ENCODE measurements at places on chromosomes 1 and 21.
A peak's percentile ranks its signal among the peaks of the same experiment; 100 is the strongest.

DNA sequence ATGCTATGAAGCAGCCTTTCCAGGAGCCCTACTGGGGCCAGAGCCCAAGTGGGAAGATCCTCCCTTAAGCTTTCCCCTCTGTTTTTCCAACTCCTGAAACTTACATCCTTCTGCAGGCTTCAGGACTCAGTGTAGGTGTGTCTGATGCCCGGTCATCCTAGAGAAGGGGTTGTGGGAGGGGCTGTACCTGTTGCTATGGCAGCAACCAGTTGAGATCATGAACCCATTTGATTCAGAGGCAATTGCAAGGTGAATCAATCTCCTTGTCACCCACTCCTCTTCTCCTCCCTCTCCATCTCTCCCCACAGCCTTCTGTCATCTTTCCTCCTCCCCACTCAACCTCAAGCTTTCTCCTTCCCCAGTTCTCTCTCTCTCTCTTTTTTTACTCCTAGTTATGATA lies 151.8 kb downstream of the CACNA1E start:
- peak; percentile 14 for DNase-seq

DNA sequence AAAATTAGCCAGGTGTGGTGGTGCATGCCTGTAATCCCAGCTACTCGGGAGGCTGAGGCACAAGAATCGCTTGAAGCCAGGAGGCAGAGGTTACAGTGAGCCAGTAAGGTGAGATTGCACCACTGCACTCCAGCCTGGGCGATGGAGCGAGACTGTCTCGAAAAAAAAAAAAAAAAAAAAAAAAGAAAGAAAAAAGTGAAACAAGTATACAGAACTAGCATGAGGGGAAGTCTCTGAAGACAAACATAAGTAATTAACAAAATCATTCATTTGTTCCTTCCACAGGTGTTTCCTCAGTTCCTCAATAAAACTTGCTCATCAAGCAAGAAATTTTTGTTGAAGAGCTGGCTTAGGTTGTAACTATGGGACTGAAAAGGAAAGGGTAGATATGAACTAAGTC lies 52.2 kb upstream of the CNN3 start:
- no peak for DNase-seq

DNA sequence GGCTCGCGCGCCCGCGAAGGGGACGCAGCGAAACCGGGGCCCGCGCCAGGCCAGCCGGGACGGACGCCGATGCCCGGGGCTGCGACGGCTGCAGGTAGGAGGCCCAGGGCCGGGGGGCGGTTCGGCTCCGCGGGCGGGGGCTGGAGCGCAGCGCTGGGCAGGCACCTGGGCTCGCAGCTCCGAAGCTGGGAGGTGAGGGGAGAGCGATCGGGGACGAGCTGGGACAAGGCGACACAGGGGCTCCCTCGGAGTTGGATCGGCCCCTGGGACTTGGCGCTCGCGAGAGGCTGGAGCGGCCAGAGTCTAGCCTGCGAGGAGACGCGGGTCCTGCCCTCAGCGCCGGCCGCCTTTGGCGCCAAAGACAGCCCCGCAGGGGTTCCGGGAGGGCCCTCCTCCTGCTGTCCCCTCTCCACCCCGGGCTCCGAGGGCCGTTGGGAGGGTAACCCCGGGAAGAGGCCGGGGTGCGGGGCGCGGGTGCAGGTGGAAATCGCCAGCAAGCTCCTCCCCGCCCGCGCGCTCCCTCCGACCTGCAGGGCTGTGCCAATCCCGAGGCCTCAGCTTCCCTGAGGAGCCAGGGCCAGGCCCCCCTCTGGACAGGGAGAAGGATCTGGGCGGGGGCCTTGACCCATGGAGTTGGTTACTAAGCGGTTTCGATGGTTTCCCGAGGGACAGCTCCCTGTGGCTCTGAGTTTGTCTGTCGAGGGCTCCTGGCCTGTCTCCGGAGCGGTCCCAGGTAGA lies 401 bp downstream of the TP73 start:
- peak; percentile 63 for DNase-seq

DNA sequence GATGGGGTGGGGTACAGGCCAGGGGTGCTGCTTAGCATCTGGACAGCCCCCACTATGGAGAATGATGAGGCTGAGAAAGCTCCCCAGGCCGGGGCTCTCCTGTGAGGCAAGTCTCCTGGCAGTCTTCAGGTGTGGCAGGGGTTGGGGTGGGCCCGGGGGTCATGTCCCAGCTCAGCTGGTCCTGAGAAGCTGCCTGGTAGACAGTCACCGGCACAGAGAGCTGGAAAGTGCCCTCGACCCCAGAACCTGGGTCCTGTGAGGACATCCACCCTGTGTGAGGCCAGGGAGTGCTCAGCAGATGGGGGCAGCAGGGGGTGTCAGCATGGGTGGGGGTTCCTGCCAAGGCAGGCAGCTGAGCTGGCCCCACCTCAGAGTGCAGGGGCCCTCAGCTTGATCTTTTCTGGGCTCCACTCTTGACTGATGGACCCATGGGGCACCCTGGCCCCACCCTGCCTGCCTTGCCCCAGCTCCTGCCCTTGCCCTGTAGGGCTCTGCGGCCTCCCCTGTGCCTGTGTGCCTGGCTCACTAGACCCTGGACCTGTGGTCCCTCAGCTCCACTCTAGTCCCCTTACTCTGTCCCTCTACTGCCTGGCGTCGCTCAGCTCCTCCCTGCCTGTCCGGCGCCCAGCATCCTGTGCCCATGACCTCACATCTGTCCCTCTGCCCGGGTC lies 5.8 kb downstream of the IBA57 start:
- DNase-seq: no peak

- no peak for DNase-seq
Measured at GRCh38 chr1:32464191-32464715, 619 bp upstream of the ZBTB8B start.

GRCh38 chr21:42694751-42695696 lies 41.6 kb downstream of the PDE9A start:
- no peak for DNase-seq

- DNase-seq: no peak
Measured at GRCh38 chr21:45528981-45529784, 13.1 kb downstream of the SLC19A1 start.

- DNase-seq: no peak
Measured at GRCh38 chr1:78688697-78689096, 39.1 kb downstream of the IFI44 start.

GRCh38 chr1:43324810-43325209 lies 12.8 kb upstream of the MPL start:
- no peak for DNase-seq

- DNase-seq: no peak
Measured at GRCh38 chr1:85544689-85545215, 35.8 kb upstream of the CCN1 start.

- peak; percentile 5 for DNase-seq
Measured at GRCh38 chr1:75791022-75791421, 5.0 kb downstream of the RABGGTB start.

DNA sequence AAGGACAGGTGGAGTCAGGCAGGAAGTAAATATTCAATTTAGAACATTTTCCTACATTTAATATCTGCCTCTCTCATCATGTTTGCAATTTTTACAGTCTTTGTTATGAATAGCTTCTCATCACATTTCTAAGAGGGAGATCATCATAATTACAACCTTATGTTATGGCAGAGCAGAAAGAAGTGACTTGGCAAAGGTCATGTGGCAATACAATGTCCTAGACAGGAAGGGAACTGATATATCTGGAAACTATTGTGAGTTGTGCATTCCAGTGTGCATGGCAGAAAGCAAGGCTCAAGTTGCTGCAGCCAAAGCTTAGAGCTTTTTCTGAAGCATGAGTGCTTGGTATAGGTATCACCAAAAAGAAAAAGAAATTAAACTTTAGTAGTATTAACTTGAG lies 43.8 kb upstream of the PRRX1 start:
- no peak for DNase-seq

- no peak for DNase-seq
Measured at GRCh38 chr1:236507022-236507700, 16.6 kb upstream of the LGALS8 start.

DNA sequence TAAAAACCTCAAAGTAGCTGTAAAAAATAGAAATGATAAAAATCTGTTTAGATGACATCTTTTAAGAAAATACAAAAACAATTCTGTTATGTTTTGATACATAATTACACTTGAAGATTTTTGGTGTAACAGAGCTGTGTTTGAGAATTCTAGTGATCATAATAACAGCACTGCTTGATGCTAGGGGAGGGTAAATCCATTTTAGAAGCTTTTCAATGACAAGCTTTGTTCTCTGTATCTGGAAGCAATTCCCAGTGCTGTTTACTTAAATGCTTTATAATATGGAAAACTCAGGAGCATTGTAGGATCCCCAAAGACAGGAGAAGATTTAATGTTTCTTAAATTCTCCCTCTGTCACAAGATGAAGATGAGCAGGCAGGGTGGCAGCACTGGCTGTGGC lies 359.3 kb downstream of the PDE4B start:
- DNase-seq: no peak

DNA sequence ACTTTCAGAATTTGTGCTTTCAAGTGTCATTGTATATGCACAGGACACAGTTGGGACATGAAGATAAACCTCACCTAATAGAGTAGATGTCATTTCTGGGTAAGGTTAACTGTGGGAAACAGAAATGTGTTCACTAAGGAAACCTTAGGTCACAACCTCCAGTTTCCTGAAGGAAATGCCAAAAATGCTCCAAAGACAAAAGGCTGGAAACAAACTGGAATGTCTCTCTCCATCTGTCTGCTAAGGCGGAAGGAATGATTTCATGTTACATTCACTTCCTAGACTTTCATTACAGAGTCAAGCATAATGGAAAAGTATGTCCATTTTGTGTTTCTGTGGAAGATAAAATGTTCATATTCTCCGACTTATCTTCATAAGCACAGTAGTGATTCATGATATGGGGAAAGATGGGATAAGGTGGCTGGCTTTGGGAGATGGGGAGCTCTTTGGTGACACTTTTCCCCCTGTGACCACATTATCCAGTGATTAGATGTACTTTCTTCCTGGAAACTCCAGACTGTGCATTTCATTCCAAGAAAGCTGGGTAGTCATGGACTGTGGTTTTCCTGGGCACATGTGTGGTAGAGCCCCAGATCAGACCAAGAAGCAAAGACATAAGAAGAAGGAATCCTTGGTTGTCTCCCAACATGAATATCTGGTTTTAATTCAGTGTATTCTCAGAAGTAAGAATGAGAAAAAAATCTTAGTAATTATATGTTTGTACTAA lies 5.7 kb downstream of the S1PR1 start:
- no peak for DNase-seq

GRCh38 chr1:27951396-27951795 lies 8.4 kb upstream of the XKR8 start:
- no peak for DNase-seq

- no peak for DNase-seq
Measured at GRCh38 chr1:155236451-155236850, 18.8 kb downstream of the ENTREP3 start.

DNA sequence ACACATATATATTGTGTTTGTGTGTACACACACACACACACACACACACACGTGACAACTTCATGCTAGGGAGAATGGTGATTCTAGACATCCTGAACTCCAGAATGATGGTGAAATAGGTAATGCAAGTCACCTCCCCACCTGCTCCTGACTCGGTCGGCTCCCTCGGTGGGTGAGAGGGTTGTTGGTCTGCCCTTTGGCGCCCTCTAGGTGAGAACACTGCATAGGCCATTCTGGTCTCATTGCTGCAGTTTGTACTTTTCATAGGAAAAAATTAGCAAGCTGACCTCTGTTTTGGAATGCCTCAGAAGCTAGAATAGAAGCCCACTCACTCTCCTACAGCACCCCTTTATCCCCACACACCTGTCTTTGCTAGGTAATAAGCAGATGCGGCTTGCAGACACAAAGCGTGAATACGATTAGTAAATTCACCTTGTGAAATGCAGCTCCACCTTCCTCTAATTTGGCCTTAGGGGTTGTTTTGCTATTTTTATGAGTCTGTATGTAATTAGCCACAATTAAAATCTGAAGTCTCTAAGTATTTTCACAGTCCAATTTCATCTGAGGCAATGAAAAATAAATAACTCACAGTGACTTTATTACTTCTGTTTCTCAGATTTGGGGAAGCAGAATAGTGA lies 130.0 kb upstream of the KCNJ15 start:
- DNase-seq: peak; percentile 58

- DNase-seq: no peak
Measured at GRCh38 chr21:31335957-31336738, 7.9 kb downstream of the TIAM1 start.

DNA sequence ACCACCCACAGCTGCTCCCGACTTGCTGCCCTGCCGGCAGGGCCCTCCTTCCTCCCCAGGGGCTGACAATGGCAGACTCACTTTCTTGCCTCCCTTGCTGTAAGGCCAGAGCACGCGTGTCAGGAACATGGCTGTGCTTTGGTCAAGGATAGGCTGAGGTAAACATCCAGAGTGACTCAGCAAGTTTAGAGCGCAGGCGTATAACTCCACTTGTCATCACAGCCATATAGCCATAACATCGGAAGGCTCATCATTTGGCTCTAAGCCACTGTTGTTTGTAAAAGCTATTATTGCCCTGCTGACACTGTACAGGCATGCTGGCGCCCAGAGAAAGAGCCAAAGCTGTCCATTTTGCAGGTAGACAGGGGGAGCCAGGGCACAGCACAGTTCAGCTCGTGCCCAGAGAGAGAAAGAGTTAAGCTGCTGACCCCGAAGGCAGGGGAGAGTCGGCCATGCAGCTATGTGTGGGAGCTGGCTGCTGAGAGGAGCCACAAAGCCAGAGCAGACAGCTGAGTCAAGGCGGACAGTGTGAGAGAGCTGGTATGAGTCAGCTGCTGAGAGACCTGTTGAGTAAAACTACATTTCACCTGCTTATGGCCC lies 60.6 kb downstream of the GNG4 start:
- DNase-seq: no peak

- no peak for DNase-seq
Measured at GRCh38 chr1:104295511-104295910, 545.8 kb downstream of the AMY1C start.

GRCh38 chr1:201085902-201086735 lies 26.1 kb downstream of the CACNA1S start:
- DNase-seq: peak; percentile 75

DNA sequence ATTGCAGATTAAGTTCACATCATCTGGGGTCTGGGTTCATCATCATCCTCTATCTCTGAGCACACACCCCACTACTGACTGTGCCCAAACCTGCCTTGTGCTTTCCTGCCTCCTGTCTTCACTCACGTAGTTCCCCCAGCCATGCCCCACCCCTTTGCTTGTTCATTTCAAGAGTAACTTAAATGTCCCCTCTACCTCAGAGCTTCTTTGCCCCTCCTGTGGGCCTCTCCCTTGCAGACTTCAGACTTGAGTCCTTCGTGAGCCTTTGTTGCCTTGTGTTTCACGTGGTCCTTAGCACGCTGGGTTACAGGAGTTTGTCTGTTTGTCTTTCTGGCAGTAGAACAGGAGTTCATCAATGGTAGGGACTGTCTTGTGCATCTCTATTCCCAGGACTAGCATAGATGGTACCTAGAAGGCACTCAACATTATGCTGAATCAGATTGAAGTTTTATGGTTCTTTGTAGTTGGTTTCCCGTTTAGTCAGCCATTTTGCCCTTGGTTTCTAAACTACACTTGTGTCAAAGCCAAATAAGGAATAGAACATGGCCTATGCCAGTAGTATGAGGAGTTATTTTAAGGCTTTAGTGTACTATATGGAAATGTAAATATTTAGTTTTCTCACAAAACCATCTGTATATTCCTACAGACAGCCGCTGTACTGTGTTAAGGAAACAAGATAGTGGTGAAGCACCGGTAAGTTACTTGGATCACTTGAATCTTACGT lies 86.2 kb downstream of the TTC3 start:
- no peak for DNase-seq

- no peak for DNase-seq
Measured at GRCh38 chr21:45995686-45996179, 14.2 kb downstream of the COL6A1 start.

- no peak for DNase-seq
Measured at GRCh38 chr21:21737186-21737585, 739.0 kb downstream of the NCAM2 start.
